Skin of body (tissue), 3 donors: ENCODE measurements at places on chromosomes 11 and 22. TPM values are rescaled to one million over a fixed set of nuclear protein-coding genes. Genes with fewer than 3 reads are reported as not detected.
A peak's percentile ranks its signal among the peaks of the same experiment; 100 is the strongest.

- DNase-seq = no peak
Observed at GRCh38 chr11:76280151-76280881, 74.0 kb upstream of the WNT11 start.

DNA sequence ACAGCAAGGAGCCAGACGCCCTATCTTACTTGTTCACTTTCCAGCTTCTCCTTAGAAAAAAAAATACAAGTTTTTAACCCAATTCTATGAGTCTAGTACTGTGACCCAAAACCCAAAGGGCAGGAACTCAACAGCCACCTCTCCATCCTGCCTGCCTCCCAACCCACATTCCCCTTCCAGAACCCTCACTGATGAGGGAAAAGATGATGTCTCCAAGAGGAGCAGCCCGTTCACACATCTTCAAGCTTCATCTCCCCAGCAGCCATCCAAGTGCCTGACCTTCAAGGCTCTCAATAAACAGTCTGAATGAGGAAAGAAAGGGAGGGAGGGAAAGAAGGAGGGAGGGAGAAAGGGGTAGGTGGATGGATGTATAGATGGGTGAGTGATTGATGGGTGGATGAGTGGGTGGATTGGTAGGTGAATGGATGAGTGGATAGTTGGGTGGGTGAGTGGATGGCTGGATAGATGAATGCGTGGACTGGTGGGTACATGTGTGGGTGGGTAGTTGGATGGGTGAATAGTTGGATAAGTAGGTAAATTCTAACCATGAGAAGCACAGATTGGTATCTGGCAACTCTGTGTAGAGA, 50.4 kb downstream of the IGLL5 start:
- no peak for DNase-seq

The MS4A15 gene
- not detected for total RNA-seq

- no peak for DNase-seq
Observed at GRCh38 chr11:44781655-44782054, 54.9 kb downstream of the TSPAN18 start.

- DNase-seq = peak; percentile 45
Observed at GRCh38 chr11:1652771-1653540, 23.4 kb downstream of the KRTAP5-5 start.

- no peak for DNase-seq
Observed at GRCh38 chr22:37497062-37497599, 10.9 kb upstream of the MFNG start.
